Activated naive CD4-positive, alpha-beta T cell treated with anti-CD3 and anti-CD28 coated beads, Interleukin-2, amount 50 U/mL, for 16 hours (primary cell): ENCODE measurements at places on chromosomes 5 and 9.

DNA sequence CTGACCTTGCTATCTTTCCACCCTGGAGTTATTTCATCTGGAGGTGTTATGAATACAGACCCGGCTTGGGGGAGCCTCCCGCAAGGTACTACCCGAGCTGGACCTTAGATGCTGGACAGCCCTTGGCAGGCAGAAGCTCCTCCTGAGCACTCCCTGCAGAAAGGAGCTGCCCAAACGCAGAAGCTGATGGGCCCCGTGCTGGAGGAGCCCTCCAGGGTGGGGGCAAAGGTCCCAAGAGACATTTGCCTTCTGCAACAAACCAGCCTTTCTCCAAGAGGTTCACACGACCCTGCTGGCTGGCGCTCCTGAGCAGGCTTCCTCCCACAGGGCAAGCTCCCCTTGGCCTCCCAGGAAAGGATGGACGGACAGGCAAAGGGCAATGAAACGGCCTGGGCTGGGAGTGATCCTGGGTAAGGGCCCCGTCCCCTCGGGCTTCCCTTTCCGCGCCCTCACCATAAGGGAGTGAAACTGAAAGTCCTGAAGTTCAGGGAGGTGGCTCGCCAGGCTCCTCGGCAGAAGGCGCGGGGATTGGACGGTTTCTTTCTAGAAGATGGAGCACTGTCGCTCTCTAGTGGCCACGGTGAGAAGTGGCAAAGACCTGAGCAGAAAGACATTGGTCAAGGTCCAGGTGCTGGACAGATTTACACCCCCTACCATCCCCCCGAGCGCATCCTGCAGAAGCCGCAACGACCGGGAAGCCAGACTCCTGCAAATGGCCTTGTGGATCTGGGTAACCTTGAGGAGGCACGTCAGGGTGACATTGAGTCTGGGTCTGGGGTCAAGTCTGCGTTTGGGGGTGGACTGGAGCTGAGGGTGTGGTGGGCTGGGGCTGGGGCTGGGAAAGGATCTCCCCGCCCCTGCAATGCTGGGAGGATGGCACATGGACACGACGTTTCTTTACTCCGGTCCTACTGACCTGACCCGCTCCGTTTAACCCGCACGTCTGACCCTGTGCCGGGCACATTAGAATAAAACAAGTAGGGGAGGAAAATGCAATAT, 56.4 kb downstream of the NEURL1B start:
- peak; percentile 81 for DNase-seq

DNA sequence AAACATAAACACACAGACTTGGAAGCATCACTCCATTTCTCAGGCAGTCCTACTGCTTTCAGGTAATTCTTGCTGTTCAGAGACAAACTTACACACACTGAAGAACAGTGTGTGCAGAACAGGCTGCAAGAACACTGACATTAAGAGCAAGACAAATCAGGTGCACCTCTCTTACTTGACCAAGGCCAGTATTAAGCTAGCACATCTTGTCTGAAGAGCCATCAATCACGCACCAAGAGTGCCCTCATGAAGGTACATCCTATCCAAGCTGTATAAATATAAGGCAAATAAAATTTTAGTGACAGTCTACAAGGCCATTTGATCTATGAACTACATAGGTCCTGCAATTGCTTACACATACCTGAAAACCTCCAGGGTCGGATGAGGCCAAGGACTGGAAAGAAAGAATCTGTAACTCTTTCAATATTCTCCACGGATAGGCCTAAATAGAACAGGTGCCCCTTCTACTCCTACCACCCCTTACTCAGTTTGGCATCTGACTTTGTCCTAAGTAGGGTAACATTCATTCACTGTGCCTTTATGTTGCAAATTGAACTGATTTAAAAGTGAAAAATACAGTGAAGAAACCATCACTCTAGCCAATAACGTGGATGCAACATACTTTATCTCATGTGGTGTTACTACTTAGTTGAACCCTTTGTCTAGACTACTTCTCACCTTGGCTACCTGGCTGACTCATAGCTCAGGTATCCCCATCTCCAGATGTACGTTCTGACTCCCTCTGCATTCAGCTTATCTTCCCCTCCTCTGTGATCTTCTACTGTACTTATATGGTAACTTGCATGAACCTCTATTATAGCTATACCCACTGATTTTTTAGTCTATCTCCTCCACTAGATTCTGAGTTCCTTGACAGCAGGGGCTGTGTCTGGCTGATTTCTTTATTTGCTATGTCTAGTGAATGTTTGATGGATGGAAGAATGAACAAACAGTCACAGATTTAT, 256.3 kb downstream of the KIAA0825 start:
- no peak for DNase-seq

- DNase-seq, result no peak
Measured at GRCh38 chr5:101534491-101535110, 631.5 kb upstream of the ST8SIA4 start.

DNA sequence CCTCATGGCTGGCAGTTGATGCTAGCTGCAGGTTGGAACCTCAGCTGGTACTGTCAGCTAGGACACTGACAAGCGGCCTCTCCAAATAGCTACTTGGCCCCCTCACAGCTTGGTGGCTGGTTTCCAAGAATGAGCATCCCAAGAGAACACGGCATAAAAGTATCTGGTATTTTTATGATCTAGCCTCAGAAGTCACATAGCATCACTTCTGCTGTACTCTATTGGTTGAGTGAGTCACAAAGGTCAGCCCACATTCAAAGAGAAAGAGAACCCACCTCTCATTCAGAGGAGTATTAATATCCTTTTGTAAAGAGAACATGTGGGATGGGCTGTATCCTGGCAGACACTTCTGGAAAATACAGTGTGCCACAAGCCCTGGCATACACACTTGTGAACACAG, 6.0 kb upstream of the SIL1 start:
- no peak for DNase-seq

DNA sequence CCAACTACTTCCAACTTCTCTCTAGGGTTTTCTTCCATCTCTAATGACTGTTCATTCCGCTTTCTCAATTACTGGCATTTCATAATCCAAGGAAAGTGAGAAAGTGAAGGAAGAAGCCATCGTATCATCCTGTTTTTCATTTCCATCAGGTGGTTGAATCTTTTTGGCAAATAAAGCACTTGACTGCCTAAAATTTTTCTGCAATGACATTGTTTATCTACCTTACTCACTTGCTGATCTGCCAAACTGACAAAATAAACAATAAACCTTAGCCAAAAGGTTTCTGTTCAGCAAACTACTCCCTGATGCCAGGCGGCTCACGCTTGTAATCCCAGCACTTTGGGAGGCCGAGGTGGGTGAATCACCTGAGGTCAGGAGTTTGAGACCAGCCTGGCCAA, 18.4 kb downstream of the FNBP1 start:
- DNase-seq, result no peak

DNA sequence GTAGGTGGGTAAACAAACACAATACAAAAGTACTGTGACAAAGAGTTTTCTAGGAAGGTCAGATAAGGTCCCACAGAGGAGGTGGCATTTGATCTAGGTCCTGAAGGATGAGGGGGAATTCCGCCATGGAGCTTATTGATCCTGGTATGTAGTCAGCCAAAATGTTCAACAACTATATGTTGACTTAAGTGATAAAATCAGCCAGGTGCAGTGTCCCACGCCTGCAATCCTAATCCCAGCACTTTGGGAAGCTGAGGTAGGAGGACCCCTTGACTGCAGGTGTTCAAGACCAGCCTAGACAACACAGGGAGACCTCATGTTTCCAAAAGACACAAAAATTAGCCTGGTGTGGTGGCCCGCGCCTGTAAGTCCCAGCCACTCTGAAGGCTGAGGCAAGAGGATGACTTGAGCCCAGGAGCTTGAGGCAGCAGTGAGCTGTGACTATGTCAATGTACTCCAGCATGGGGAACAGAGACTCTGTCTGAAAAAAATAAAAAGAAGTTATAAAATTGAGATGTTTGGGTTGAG, 46.4 kb upstream of the PLIN2 start:
- DNase-seq, result no peak

DNA sequence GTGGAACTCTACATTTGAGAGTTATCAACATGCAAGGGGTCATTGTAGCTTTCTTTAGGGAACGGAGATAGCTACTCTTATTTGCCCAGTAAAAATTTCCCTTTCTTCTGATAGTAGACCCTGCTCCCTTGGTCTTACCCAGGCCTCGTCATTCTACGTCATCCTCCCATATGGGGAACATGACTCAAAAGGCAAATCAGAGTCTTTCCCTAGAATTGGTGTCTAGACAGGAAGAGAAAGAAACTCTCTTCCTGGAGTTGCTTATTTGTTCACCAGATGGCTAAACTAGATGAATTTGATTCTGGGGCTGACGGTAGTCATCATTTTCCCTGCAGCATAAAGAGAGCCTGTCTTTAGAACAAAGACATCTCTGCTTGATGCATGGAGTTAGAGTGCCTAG, 12.2 kb upstream of the SLC38A9 start:
- DNase-seq, result no peak

DNA sequence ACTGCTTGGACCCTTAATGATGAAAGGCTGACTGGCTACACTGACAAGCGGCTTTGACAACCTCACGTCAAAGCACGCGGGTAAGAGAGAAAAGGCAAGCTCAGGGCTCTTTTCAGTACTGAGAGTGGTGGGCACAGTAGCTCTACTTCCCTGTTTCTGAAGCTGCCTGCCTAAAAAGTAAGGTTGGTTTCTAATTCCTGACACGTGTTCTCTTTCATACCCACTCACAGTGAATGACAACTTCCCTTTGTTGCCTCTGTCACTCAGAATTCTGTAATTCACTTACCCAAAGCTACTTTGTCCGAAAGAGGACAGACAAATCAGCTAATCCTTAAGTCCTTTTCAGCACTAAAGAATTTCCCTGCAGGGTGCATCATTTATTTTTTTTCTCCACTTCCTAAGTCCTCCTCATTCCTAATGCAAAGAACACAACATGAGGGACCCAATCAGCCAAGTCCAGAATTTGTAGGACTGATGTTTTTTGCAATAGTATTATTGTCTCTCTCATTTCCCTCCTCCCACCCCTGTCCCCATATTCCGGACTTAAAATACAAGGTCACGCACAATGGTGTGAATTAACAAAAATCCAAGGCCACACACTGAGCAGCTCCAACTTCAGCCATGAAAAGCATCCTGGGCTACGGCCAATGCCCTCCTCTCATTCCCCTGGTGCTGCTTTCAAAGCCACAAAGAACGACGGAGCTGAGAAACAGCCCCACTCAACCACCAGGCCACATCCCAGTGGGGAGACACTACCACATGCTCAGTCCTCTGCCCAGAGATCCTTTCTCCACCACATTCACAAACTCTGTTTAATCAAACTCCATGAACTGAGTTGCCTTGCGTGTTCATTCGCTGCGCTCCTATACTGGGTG, 221.0 kb downstream of the TSSK1B start:
- DNase-seq, result no peak

- no peak for DNase-seq
Measured at GRCh38 chr5:108321341-108321740, 60.6 kb downstream of the FBXL17 start.

GRCh38 chr5:36743891-36744772, 132.4 kb upstream of the NIPBL start:
- no peak for DNase-seq

GRCh38 chr9:15606643-15607472, 54.0 kb downstream of the CCDC171 start:
- no peak for DNase-seq

DNA sequence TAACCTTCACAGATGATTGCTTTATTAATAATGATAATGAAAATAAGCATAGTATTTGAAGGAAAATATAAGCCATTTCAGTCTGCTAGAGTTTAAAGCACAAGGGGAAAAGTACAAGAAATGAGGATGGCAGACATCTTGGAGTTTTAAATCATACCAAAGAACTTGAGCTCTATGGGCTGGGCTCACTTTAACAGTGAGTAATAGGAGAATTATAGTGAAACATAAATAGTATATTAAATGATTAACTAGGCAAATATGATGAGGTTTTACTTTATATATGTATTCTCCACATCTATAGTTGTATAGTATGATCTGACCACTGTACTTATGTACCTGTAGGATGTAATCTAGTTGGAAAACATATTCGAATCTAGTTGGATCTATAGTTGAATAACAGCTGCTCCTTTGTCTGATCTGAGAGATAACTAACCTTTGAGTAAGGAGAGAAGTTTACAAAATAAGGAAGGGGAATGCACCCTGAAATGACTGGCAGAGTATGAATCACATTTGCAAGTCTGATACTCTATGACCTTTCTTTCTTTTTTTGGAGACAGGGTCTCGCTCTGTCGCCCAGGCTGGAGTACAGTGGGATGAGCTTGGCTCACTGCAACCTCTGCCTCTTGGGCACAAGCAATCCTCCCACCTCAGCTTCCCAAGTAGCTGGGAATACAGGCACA, 17.6 kb downstream of the MEGF9 start:
- no peak for DNase-seq

- no peak for DNase-seq
Measured at GRCh38 chr9:136849960-136850865, 1.0 kb downstream of the PHPT1 start.

GRCh38 chr5:41629897-41630296, 119.5 kb upstream of the PLCXD3 start:
- no peak for DNase-seq

GRCh38 chr5:172044631-172045314, 38.3 kb upstream of the FBXW11 start:
- DNase-seq, result no peak

GRCh38 chr9:93983875-93984274, 28.7 kb upstream of the BARX1 start:
- no peak for DNase-seq

GRCh38 chr9:34465468-34465867, 6.9 kb downstream of the DNAI1 start:
- no peak for DNase-seq

GRCh38 chr9:91777292-91777830, 172.7 kb downstream of the ROR2 start:
- no peak for DNase-seq

DNA sequence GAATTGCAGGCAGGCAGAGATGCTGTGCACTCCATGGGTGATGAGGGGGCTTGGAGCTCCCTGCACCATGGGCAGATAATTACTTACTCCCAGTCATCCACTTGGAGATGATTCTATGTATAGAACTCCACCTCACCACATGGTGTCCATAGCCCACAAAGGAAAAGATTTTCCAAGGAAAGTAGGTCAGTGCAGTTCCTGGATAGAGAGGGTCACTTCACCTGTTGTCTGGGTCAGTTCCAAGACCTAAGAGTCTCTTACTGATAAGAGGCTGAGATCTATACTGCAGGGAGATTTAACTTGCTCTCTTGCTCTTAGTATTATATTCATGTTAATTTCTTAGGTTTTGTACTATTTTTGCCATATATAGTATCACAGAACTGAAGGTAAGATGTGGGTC, 113.9 kb upstream of the BRINP1 start:
- DNase-seq, result no peak

DNA sequence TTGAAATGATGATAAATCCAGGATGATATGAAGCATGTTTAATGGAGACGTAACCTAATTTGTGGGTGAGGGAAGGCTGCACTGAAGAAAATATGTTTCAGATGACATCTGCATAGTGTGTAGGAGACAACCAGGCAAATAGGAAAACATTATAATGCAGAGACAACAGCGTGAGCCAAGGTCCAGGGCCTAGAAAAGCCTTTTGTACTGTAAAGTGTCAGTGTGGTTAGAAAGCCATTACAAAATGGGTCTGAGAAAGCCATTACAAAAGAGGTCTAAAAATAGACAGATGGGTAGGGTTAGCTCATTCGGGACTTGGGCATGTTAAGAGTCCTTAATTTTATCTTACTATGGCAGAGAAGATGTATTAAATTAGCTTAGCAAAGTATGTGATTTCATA, 14.9 kb upstream of the GABRG2 start:
- DNase-seq, result no peak
